ENCODE measurements at places on chromosomes 11 and 22.

GRCh38 chr11:5514841-5515240, 1.7 kb downstream of the UBQLNL start:
- DNase-seq, result no peak

GRCh38 chr11:43968719-43969118, 26.3 kb downstream of the C11orf96 start:
- no peak for DNase-seq

DNA sequence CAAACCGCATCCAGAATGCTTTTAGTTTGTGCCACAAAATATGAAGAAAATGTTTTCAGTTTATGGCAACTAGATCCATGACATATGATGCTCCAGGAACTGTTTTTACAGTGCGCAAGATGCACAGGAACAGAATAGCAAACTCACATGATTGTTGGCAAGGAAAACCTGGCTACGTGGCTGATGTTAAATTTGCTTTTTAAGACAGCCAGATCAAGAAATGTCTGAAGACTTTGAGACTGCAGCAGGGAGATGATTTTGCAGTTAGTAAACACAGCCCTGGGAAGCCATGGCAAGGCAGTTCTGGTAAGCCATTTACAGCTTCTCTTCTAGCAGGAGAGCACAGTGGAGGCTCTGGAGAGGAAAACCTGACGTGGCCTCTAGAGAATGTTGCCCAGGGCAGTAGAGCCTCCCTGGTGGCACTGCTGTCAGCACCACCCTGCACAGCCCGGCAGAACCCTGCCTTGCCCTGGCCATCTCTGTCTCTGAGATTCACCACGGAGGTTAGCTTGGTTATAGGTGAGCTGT, 69.8 kb upstream of the TNRC6B start:
- DNase-seq, result peak; percentile 30

GRCh38 chr11:134497586-134497985, 85.5 kb upstream of the B3GAT1 start:
- no peak for DNase-seq

GRCh38 chr11:2912498-2912897, 16.7 kb downstream of the PHLDA2 start:
- DNase-seq, result no peak

GRCh38 chr11:11534981-11535380, 86.8 kb downstream of the GALNT18 start:
- no peak for DNase-seq

DNA sequence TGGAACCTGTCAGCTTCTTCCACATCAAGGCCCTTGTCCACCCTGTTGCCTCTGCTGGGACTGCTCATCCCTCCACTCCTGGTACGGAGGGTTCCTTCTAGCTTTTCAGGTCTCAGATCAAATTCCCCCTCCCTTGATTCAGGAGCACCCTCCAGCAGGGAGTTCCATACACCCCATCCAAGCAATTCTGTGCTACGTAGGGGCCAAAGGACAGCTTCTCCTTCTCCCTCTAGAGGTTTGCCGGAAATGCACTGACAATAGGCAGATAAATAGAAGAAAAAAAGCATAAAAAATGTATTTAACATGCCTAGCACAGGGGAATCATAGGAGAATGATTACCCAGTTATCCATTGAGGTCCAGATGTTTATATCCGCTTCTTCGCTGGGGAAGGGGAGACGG, 3.3 kb upstream of the CARD10 start:
- DNase-seq, result no peak

DNA sequence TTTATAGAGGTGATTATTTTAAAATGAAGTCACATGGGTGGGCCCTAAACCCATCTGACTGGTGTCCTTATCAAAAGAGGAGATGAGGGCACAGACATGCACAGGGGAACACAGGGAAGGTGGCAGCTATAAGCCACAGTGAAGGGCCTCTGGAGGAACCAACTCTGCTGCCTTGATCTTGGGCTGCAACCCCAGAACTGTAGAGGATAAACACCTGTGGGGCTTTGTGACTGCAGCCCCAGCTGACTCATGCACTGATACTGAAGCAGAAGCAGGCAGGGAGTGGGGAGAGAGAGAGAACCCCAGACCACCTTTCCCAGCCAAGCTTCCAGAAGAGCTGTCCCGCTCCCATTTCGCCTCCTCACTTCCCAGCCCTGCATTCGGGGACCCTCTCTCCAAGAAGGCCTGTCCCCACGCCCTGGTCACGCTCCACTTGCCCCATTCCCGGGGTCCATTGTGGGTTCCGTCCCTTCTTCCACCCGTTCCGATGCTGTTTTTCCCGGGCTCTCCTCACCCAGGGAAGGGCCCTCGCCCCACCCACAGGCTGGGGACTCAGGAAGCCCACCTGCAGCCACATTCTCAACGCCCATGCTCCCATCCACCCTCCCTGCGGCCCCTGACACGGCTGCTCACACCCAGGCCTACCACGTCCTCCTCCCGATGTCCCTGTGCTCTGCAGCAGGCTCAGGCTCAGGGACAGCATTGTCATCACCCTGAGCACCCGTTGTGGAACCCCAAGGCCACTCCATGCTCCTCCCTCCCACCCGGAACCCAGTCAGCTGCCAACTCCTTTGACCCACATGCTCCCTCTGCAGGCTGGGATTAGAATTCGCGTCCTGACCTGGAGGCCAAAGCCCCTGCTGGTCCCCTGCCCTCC, 90.8 kb upstream of the SHANK2 start:
- no peak for DNase-seq

DNA sequence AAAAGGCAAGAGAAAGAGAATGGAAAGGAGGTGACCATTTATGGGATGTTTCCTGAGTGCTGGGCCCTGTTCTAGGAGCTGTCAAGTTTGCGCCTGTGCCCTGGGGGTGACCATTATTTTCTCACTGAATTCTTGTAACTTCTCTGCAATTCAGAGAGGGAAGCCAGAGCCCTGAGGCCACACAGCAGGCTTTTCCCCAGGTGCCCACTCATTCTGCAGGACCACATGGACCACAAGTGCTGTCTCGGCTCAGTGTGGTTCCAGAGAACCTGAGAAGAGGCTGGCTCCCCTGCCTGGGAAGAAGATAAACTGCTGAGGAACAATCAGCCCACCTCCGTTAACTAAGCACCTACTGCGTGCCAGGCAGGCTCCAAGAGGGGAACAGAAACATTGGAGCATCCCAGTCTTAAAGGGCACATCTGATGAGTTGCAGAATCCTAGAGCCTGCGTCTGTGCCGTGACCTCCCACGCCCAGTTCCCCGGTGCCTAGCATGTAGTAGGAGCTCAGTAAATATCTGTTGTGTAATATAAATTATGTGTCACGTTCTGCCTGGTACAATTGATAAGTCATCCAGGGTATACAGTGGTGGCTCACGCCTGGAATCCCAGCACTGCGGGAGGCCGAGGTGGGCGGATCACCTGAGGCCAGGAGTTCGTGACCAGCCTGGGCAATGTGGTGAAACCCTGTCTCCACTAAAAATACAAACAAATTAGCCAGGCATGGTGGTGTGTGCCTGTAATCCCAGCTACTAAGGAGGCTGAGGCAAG, 31.6 kb upstream of the CRYBB3 start:
- no peak for DNase-seq

DNA sequence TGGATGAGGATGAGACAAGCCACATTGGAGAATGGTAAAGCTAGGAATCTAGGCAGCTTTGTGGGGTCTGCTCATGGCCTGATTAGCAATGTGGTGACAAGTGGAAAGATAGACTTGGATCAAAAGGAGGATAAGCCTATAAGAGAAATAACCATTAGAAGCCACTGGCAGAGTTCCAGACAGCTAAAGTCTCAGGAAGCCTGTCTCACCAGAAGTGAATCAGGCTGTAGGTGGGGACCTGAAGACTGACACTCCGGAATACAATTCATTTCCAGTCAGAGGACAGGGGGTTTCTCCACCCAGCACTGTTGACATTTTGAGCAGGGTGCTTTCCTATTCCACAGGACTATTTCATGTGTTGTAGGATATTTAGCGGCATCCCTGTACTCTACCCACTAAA, 129.7 kb downstream of the ARHGAP42 start:
- no peak for DNase-seq

All from activated CD8-positive, alpha-beta memory T cell treated with anti-CD3 and anti-CD28 coated beads, Interleukin-2, amount 50 U/mL, for 4 hours (primary cell).